ENCODE measurements at places on chromosomes 2 and 18.

DNA sequence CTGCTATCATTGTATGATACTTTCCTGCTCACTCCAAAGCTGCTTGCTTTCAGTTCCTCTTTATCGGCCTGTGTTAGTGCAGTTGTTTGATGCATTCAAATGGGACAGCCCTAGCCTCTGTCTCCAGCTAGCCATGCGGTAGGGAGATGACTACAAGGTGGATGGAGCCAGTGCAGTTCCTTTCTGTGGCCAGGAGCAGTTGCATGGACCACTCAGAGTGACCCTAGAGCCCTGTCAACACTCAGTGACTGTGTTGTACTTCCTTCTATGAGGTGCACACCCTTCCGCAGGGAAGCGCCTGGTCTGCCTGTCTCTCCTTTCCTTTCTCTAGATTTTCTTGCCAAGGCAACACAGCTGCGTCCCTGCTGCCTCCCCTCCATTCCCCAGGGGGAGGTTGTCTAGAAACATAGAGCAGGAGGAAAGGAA lies 33.8 kb downstream of the KCNS3 start:
- no peak for DNase-seq

DNA sequence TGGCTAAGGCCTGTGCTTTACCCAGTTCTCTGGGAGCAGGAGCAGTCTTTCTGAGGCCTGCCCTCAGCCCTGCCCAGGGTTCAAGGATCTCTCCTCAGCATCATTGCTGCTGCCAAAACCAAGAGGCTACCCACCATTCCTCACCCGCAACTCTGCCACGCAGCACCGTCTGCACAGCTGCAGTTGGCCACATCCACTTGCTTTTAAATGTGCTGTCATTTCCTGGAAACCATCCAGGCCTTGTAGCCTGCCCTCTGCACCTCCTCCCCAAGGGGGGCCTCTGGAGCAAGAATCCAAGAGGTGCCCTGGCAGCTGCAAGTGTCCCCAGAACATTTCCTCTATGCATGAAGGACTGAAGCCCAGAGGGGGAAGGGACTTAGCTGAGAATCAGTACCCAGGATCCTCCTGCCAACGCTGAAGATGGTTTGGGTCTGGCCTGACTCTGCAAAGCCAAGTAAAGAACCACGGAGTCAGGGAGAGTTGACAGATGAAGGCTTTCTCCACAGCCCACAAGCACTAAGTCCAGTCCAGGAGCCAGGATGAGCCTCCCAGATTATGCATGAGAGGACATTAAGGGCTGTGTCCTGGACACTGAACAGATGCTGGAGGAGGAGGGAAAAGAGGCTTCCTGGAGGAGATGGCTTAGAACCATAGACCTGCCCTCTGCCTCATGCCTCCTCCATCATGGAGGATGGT lies 14.9 kb downstream of the EMX1 start:
- DNase-seq, result no peak

DNA sequence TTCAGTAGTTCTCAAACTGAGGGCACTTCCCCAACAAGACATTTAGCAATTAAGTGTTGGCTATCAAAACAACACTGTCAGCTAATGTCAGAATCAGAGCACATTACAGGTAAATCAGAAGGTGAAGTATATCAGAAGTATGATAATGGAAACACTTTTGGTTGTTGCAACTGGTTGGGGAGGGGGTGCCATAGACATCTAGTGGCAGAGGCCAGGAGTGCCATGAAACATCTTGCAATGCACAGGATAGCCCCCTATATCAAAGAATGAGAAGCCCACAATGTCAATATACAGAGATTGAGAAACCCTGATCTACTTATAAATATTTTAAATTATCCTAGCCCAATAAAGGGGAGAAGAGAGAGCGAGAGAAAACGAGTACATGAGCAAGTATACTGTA lies 4.9 kb upstream of the XPO1 start:
- DNase-seq, result no peak

DNA sequence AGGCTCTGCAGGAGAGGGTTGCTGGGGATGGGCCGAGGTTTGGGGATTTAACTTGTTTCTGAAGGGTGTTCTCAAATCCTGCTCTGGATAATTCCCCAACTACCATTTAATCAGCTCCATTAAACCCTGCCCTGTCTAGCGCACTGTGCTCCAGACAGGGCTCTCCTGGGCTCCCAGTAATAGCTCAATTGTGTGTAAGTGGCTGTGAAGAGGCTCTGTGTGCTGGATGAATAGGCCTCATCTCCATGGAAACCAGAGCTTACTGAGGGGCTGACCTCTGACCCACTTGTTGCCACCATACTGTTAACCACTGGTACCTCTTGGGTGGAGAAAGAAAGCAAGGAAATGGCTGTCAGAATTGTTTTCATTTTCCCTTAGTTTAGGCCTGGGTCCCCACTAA lies 92.9 kb downstream of the TGOLN2 start:
- no peak for DNase-seq

- no peak for DNase-seq
Observed at GRCh38 chr2:158556124-158556523, 99.4 kb downstream of the PKP4 start.

DNA sequence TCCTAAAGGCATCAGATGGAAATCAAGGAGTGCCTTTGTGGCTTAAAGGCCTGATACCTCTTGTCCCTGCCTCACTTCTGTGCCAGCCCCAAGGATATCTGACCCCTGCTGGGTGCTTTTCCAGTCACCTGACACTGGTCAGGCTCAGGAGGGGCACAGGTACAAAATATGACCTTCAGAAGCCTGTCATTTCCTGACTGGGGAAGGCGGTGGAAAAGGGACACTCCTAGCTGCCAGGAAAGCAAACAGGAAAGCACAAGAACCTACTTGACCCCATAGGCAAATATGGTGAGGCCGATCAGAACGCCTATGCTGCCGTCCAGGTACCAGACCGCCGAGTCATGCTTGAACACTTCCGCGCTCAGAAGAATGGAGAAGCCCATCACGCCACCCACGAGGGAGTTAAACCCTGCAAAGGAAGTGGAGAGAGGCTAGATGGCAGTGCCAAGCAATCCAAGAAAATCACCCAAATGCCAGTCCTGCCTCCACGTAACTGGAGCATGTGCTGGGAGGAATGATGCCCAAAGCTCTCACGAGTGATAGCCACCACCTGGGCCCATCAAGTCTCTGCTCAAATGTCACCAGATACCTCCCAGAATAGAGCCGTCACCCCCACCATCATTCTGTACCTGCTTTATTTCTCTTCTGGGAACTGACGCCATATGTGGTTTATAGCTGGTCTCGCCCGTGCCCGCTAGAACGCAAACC lies 204.0 kb downstream of the MGAT5 start:
- DNase-seq, result no peak

- no peak for DNase-seq
Observed at GRCh38 chr2:14806613-14807012, 174.1 kb downstream of the LRATD1 start.

GRCh38 chr2:66667301-66667700 lies 232.4 kb downstream of the MEIS1 start:
- DNase-seq, result no peak

- no peak for DNase-seq
Observed at GRCh38 chr2:95004711-95005110, 20.8 kb upstream of the MAL start.

DNA sequence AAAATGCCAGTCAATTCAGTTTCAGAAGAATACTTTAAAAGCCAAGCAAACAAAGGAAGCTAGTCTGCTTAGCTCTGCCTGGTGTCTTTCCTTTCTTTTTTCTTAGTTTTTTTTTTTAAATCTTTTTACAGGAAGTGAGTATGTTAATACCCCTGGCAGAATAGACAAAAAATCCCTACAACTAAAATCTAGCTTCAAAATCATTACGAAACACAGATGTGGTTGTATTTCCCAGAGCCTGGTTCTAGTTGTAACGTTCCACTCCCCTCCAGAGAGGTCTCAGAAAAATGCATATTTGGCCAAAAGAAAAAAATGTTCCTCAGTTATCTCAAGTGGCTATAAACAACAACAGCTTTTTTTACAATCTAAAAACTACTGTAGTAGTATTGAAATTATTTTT lies 202.1 kb upstream of the RND3 start:
- no peak for DNase-seq

DNA sequence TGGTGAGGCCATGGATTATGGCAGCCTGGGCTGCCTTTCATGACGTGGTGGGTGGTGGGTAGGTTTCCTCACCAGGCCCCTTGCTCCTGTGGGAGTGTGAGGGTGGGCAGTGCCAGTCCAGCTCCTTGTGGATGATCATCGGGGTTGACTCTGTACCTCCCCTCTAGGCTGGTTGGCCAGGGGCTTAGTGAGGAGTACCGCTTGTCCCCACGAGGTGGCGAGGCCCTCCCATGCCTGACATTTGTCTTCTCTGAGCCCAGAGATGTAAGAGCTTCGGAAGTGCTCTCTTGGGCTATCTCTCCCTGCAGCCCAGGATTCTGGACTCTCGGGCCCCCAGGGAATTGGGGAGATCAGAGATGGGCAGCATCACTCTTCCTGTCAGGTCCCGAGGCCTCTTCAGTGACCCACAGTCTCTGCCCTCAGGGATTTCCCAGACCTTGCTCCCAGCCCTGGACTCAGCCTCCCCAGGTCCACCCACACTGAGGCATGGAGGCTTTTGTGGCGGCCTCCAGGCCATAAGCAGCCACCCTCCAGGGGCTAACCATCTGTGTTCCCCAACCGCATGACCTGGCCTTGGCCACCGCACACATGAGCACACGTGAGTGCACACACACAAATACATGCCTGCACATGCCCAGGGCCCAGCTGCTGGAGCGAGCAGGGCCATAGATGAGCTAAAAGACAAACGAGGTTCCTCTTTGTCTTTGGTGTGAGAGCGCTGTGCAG lies 6.5 kb downstream of the SPR start:
- DNase-seq, result no peak

DNA sequence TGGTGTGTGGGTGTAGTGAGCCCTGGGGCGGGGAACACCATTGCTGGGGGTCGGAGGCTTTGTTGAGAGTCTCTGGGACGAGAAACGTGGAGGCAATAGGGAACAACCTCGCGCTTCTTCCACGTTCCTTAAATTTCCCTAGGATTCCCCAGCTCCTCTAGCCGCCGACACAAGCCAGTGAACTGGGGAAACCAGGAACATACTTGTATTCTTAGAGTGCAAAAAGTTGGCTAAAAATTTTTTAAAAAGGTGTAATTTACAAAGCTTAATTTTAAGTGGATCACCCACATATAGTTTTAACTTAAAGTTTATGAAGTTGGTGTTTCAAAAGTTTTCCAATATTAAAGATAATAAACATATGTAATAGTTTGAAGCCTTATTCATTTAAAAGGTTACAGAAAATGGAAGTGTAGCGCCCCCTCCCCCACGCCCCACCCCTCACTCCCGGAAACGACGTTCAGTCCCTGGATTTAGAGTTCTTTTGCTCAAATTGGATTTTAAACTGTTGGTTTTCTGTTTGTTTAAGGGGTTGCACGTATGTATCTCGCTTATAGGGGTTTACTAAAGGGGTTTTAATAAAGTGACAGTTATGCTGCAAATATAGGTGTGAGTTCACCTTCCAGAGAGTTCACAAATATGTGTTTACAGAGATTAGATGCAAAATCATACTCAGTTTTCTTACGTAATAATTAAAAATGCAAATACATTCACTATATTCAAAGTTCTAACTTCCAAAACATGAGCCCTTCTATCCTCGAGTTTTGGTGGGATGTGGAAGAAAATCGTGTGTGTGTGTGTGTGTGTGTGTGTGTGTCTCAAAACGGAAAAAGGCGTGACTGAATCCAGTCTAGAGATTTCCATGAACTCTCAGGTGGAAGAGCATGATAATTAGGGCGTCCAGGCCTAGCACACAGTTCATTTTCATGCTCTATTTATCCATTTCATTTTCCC lies 872 bp downstream of the DSG2 start:
- no peak for DNase-seq

DNA sequence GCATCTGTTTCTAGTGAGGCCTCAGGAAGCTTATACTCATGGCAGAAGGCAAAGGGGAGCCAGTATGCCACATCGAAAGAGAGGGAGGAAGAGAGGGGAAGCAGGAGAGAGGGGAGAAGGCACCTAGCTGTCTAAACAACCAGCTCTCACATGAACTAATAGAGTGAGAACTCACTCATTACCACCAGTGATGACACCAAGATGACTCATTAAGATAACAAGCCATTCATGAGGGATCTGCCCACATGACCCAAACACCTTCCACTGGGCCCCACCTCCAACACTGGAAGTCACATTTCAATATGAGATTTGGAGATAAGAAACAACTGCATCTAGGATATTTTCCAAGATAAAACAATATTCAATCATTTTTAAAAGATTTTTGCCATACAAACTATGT lies 753.9 kb upstream of the ZEB2 start:
- no peak for DNase-seq

GRCh38 chr2:4903656-4904348 lies 788.4 kb upstream of the SOX11 start:
- DNase-seq, result no peak

DNA sequence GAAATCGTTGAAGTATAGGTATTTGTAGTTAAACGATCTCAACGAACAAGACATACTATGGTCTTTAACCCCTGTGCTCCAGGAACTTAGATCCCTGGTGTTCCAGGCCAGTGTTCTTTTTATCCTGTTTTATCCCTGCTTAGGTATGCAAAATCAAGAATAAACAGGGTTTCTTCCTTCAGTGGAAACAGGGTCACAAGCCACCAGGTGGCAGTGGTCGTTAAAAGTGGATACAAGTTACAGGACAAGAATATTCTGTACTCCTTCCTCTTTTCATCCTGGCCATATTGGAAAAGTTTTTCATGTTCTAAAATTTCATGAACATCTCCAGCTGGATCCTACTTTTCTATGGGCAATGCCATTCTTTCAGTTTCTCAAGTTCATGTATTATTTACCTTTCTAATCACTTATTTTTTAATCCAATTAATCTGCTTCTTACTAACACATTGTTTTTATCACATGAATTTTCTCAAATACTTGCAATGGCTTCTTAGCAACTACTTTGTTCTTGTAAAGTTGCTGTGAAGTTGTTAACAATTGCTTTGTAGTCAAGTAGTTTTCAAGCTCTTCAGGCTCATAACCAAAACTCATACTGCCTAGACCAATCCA lies 16.4 kb upstream of the HNMT start:
- peak; percentile 14 for DNase-seq

GRCh38 chr18:39480494-39481195 lies 1915.0 kb upstream of the CELF4 start:
- no peak for DNase-seq

- DNase-seq, result no peak
Observed at GRCh38 chr2:127670957-127671290, 4.4 kb downstream of the LIMS2 start.

DNA sequence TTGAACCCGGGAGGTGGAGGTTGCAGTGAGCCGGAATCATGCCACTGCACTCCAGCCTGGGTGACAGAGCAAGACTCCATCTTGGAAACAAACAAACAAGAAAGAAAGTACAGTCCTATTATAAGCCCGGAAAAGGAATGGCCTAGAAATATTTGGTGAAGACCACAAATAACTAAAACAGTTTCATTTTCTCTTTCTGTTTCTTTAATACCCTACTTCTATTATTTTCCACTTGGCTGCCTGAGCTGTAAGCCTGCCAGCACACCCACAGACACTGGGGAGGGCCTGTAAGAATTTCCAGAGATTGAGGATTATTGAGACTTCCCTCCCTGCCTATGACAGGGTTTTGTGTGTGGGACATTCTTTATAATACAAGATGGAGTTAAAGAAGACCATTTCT lies 188.0 kb upstream of the DCC start:
- no peak for DNase-seq
